ENCODE measurements at places on chromosomes 12 and 14.
A peak's percentile ranks its signal among the peaks of the same experiment; 100 is the strongest.

DNA sequence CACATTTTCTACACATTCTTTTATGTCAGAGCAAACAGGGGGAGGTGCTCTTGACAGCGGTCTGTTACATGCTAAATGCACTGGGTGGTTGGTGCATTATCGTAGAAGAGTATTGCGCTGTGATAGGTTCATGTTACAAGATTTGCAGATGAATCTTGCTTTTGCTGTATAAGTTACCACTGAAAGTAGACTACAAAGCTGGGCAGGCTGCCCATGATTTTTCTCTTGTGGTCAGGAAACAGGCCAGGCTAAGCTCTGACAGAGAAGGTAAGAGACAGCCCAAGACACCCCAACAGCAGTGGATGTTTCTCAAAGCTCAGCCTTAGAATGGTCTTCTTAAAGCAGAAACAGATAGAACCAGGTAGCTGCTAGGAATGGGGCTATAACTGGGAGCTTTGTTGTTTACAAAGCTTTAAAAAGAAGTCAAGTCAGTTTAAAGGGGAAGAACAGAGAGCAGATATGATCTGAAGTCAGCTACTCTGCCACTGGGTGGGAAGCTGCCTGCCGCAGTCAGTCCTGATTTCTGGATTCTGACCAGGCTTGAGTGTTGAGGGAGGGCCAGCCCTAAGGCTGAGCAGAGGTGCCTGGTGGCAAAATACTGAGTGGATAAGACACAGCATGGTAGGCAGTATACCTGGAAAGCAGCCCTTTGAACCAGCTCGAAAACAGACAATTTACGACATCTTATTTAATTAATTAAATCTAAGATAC, 9.4 kb downstream of the KCNA1 start:
- DNase-seq = no peak

GRCh38 chr12:49635656-49636055, 12.3 kb downstream of the PRPF40B start:
- DNase-seq = no peak

DNA sequence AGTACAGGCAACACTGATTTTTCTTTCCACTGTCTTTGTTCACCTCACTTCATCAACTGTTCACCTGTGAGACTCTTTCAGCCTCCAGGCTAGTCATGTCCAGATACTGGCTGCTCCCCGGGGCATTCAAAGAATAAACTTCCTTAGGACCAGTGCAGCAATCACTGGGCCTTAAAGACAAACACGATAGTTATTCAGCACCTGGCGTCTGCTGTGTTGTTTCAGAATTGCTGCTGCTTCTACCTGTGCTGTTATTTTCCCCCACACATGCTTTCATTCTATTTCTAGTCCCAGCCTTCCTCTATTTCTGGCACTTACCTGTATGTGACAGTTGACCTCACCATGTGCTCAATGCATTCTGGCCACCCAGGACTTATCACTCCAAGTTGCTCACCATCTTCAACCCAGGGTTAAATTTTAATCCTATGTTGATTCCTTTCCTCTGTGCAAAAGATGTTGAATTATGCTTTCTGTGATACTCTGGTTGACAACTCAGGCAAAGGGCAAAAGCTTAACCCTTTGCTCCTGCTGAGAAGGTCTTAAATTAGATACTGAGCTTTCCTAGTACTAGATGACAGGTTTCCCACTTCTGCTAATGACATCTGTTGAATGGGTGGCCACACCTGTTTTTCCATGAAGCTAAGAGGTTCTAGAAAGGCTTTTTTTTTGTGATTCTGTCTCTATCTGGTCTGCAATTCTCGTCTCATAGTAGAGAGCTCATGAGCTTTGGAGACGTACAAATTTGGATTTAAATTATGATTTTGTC, 41.4 kb downstream of the PTPRQ start:
- no peak for DNase-seq

- DNase-seq = peak; percentile 83
Observed at GRCh38 chr14:100078997-100079725, 13.9 kb downstream of the EVL start.

DNA sequence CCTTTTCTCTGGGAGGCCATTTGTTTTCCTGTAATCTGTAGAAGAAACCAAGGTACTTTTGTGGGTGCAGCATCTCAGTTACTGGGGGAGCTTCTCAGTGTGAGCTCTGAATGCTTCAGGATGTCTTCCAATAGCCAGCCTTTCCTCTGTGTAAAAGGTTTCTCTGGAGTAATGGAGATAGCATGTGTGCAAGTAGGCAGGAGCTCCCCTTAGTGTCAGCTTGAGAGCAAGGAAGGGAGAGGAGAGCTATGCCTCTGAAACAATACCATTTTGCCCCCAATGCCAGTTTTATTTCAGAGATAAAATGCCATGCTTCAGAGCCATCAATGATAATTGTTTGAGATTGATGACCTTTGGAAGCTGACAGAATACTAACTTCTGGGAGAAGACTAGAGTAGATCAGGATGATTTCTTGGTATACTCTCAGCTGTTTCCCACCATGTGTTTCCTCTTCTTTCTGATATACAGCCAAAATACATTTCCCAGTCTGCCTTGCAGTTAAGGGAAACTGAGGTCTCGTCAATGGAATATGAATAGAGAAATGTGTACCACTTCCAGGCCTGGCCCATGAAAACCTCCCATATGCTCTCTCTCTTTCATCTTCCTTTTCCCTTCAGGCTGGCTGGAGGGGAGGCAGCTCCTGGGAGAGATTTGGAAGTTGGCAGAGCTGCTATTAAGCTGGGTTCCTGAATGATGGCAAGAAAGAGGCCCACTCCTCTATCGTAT, 125.7 kb downstream of the CRADD start:
- DNase-seq = no peak

GRCh38 chr12:131241517-131241916, 287.8 kb downstream of the ADGRD1 start:
- DNase-seq = no peak

DNA sequence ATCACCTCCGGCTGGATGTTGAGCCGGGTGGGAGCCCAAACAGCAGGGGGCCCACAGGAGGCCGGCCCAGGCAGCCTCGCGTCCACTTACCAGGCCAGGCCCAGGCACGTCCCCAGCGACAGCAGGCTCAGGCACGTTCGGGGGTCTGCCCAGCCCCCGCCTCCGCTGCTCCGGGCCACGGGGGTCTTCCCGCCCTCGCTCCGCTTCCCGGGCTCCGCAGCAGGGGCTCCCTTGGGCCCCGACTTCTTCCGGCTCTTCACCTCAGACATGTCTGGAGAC, 216 bp downstream of the IKBIP start:
- no peak for DNase-seq
